ENCODE measurements at places on chromosomes 1 and 21.

- DNase-seq, result no peak
These were observed 46.9 kb upstream of the POFUT2 start for GRCh38 chr21:45334591-45335081.

DNA sequence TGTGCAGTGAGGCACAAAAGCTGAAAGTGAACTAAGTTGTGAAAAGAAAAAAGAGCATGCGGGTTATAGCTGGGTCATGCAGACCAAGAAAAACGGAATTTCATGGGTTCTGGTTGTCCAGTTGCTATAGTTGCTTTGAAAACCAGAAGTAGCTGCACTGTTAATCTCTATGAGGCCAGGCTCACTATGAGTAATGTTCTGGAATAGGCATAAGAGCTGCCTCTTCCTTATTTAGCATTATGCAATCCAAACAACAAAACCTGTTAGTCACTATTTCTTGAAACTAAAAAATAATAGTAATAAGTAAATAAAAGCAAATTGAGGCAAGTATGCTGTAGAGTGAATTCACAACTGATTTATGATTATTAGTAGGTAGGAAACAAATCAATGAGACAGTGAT, 1383.7 kb downstream of the MRPL39 start:
- no peak for DNase-seq

DNA sequence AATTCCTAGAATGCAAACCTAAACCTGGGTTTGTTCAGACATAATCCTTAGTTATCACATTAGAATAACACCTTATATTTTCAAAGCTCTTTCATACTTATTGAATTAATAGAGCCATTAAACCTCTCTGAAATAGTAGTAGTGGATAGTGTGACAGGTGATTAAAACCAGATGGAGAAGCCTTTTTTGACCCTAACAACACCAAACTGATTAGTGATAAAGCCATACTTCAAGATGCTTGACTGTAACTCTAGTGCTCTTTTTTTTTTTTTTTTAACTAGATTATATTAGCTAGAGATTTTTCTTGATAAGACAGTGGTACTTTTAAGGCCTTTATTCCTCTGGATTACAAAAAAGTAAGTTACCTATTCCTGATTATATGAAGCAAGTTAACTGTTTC, 190.1 kb downstream of the ST6GALNAC3 start:
- DNase-seq, result no peak

DNA sequence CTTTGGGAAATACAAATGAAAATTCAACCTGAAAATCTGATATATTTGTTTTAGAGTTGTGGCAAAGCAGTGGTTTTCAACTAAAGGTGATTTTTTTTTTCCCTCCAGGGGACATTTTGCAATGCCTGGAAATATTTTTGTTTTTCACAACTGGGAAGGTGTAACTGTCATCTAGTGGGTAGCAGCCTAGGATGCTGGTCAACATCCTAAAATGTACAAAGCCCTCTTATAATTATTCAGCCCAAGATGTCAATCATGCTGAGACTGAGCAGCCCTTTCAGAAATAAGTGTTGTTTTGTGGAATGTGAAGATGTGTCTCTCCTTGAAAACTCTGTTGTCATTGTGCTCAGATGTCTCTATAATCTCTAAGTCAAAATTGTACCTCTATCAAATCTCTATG, 95.2 kb upstream of the NCAM2 start:
- DNase-seq, result no peak

- DNase-seq, result no peak
These were observed 142.0 kb upstream of the COA6 start for GRCh38 chr1:234231061-234231892.

- no peak for DNase-seq
These were observed 210.8 kb upstream of the PROX1 start for GRCh38 chr1:213776969-213777368.

- no peak for DNase-seq
These were observed 20.0 kb upstream of the ZNF326 start for GRCh38 chr1:89974696-89975470.

GRCh38 chr1:7407544-7407895, 363.6 kb upstream of the VAMP3 start:
- no peak for DNase-seq

DNA sequence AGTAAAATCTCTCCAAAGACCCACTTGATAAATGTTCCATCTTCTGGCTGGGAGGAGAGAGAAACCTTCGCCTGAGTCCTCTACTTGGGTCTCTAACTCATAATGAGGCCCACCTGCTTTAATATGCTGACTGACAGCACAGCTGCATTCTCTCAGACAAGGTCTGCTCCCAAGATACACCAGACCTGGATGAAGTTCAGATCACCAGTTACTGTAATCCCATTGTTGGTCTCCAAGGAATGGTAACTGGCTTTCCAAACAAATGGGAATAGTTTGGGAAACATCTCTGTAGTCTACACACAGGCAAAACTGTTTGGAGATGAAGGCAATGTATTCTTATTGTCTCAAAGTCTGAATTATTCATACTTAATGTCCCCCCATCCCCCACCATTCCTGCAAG, 27.9 kb upstream of the COL24A1 start:
- DNase-seq, result no peak

Data from NCI-H510A treated with DMSO at 0.1 percent for 48 hours (cell line).